Skeletal muscle cell (primary cell): ENCODE measurements at places on chromosomes 4 and X.

DNA sequence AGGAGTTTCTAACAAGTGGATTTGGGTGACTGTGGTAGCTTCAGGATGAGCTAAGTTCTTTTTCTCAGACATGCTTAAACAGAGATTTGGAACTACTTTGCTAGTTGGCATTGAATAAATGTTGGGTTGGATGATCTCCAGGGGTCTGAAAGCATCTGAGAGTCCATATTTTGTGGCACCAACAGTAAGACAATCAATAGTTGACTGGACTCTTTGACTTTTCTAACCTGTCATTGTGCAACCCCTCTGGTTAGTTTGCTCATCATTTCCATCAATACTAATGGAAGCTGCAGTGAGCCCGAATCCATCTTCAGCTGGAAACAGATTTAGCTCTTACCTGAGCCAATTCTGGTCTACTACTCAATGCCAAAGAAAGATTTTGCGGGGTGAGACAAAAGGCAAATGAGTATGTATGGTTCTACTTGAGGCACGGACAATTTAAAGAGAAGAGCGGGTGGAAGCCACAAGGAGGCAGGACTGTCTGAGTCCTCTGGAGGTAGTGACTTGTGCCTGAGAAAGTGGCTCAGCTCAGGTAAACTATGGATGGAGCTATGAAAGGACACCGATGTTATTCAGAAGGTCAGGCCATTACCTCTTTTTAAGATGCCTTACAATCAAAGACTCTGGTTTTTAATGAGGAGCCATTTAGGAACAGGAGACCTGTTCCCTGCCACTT, 118.7 kb downstream of the MID1IP1 start:
- no peak for DNase-seq

DNA sequence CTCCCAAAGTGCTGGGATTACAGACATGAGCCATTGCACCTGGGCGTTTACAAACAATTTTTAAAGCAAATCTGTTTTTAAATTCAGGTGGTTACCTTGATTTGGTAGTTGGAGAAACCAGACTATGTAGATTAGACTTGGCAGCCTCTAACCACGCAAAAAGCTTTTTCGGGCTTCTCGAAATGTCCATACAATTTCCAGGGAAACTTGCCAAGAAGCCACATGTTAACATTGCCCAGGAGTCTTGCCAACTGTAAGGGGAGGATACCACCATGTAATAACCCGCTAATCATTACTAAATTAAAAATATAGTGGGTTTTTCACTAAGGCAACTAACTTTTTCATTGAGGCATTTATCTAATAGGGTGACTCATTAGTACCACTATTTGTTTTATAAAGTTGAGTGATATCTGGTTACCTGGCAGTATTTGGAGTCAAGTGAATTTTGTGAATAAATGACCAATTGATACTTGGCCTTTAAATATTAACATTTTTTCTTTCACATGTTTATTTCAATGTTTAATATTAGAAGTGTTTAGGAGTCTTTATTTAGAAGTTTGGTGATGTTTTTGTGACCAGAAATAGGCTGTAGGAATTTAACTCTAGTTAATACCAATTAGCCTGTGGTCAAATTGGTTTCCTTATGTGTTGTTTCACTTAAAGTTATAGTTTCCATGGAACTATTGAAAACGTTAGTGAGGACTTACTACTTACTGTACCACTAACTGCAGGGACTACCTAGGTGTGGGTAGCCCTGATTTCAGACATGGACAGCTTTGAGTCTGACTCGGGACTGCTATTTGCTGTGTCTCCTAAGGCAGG, 61.3 kb downstream of the CLDN34 start:
- DNase-seq = no peak

DNA sequence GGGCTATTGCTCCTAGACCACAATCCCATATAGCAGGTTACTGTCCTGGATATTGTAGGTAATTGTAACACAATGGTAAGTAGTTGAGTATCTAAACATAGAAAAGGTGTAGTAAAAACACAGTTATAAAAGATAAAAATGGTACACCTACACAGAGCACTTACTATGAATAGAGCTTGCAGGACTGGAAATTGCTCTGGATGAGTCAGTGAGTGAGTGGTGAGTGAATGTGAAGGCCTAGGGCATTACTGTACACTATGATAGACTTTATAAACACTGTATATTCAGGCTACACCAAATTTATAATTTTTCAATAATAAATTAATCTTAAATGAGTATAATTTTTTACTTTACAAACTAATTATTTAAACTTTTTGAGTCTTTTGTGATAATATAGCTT, 425.7 kb downstream of the PABPC4L start:
- peak; percentile 2 for DNase-seq

DNA sequence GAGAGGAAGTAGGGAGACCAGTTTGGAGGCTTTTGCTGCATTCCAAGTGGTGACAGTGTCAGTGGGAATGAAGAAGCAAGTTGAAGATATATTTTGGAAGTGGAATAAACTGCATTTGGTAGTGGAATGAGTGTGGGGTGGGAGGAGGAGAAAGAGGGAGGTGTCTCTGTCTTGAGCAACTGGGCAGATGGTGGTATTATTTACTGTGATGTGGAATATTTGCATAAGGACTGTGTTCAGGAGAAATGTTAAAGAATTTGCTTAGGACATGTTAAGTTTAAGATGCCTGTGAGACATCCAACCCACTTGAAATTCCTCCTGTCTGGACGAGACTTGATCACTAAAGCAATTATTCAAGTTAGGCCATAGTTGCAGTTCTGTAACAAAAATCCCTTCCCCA, 448.9 kb upstream of the AMOT start:
- DNase-seq = no peak

- peak; percentile 100 for DNase-seq
These were observed 111.5 kb downstream of the AFAP1 start for GRCh38 chr4:7828011-7828720.

DNA sequence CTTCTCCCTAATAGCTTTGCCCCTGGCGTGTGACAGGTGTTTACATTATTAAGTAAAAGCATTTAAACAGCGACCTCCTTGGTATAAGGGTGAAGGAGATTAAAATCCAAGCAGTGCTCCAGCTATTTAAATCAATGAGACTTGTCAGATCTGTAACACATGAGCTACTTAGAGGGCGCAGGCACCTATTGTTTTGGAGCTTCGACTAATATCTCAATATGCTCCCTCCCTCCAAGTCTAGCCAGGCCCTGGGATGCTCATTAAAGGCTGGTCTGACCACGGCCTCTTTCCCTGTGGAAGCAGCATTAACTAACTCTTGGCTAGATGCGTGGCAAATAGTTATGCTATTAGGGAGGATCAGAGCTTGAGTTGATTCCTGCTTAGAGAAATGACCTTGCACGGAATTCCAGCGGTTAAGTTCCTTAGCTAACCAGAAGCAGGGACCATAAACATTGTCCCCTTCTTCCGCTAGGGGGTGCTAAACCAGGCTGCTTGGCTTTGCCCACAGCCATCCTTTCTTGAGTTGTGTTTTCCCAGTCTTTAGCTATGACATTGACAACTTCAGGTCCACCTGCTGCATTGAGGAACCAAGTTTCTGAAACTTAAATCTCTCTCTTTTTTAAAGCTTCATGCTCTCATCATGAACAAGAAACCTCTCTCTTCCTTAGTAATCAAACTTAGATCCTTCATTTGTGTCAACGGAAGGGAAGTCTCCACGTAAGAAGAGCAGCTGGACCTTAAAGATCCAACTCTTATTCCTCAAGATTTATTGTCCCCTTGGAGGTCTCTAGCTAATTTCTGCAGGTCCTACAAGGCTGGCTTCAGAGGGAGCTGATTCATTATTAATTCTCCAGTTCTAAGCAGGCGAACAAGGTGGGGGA, 80.7 kb upstream of the IGFBP7 start:
- DNase-seq = no peak

GRCh38 chr4:160175064-160175643, 1072.3 kb downstream of the RAPGEF2 start:
- DNase-seq = no peak

GRCh38 chr4:68463796-68464195, 16.5 kb downstream of the TMPRSS11E start:
- no peak for DNase-seq

GRCh38 chr4:83115656-83116285, 1.2 kb upstream of the PLAC8 start:
- no peak for DNase-seq

DNA sequence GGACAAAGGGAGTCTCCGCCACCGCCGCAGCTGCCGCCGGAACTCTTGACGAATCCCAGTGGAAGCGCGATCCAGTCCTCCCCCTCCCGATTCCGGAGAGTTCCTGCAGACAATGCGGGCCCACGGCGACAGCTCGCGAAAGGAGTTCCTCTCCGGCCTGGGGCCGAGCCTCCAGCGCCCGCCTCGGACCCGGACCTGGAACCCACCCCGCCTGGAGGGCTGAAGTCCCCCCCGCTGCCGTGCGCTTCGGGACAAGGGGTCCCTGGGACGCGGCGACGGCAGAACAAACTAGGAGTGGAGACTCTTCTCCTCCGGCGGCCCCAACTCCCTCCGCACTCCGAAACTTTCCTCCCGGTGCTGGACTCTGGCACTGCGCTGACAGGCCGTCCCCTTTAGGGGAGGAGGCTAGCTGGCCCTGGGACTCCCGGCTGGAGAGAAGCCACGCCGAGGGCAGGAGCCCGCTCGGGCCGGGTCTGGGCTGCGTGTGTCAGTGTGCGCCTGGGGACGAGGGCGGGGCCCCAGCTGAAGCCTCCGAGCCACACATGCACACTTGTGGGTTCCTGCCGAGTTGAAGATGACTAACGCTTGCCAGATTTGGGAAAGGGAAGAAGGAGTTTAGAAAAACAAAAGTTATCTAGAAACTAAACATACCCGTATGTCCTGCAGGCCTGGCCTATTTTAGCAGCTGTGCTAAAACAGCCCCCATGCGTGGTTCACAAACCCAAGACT, at the start of gene ANTXR2:
Gene ANTXR2 (minus strand): TSS at position 486 of the 729 bp plus-strand sequence. CDS start 669 bp downstream, outside the sequence.
- peak; percentile 89 for DNase-seq

DNA sequence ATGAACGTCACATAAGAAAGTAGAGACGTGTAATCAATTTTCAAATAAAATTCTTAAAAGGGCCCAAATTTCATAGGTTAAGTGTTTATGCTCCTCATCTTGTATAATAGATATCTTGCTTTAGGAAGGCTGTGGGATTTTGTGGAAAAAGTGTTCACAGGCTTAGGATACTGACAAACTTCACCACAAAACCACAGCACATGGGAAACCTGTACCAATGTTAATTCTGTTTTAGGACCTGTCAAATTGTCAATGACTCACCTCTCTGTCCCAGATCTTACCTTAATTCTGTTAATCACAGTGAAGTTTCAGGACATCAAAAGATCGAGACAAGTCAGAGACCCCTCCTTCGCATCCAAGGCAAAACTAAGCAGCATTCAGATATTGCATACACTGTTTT, 24.2 kb downstream of the FGFBP1 start:
- DNase-seq = no peak

- DNase-seq = no peak
These were observed 175.0 kb upstream of the HS3ST1 start for GRCh38 chr4:11603591-11604194.

- DNase-seq = no peak
These were observed 66.3 kb upstream of the TRIM2 start for GRCh38 chr4:153137677-153138630.

- DNase-seq = no peak
These were observed 69.2 kb upstream of the PLS3 start for GRCh38 chrX:115491766-115492165.

DNA sequence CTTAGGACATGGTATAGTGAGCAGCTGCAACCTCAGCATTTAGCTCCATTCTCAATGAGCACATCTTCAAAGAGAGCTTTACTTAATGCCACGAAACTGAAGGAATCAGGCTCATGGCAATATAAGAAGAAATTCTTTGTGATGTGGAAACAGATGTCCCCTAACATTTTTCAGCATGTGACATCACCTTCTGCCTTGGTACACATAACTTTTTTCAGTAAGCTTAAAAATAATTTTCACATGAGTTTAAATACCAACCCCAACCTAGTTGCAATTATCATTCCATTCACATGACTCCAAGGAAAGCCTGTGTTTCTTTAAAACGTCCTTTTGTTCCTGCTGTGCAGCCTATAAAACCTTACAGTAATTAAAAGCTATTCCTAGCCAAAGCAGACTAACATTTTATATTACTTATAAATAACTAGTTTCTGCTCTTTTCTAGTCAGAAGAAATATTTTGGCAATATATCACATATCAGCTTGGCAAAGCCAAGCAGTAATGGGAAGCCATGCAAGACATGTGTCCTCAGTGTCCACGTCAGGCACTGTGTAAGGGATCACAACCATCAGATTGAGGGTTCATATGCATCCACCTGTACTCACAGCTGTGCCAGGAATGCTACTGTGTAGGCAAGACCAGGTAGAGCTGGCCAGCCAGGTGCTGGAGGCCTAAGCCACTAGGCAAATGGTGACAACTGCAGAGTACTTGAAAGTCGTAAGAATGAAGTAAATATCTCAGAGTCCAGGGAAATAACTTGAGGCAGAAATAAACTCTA, 466.6 kb downstream of the INPP4B start:
- peak; percentile 90 for DNase-seq

- DNase-seq = no peak
These were observed 431.8 kb downstream of the BCOR start for GRCh38 chrX:39665830-39666518.

DNA sequence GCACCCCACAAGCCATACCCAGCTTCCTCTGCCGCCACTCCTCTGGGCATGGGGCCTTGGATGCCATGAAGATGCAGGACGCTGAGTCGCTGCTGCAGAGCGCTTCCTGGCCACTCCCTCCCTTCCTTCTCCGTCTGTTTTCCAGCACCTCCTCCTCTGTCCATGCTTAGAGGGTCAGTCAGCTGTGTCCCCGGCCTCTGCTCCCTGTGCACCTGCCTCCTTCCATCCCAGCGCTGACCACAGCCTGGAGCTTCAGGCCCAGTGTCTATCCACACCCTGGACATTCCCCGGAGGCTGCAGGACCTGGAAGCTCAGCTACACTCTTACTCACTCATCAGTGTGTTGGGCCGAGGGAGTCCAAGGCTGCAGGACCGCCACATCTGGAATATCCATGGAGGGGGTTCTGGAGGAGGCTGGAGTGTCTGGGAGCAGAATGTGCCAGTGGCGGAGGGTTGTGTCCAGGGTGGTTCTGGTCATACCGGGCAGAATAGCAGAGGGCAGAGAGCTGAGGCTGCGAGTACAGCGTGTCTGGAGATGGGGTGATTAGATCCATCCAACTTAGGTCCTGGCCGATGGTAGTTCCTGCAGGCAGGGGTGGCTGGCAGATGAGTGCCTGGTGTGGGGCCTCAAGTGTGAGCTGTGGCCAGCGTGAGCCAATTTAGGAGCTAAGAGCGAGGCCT, 58.6 kb upstream of the ADRA2C start:
- DNase-seq = peak; percentile 34

GRCh38 chr4:7855731-7856130, 83.9 kb downstream of the AFAP1 start:
- no peak for DNase-seq

GRCh38 chrX:7283741-7284140, 135.8 kb upstream of the PUDP start:
- DNase-seq = no peak

DNA sequence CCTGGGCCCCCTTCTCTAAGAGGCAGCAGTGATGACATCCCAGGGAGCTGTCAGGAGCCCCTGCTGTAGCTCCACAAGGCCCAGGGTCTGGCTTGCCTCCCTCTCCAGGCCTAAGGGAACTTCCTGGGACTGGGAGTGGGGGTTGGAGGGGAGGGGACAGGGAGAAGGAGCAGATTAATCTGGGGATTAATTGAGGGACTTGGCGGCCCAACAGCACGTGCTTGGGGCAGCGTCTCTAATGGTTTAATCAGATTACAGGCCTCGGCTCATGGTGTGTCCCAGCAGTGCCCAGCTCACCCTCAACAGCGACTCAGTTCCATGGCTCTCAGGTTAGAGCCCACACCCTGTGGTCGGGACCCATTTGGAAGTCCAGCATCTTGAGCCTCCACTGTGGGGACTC, 47.9 kb downstream of the EFNB1 start:
- no peak for DNase-seq

GRCh38 chr4:146525754-146526153, 4.0 kb upstream of the SLC10A7 start:
- DNase-seq = no peak
